ENCODE measurements at places on chromosomes 1 and 21.

- DNase-seq = peak; percentile 82
Measured at GRCh38 chr1:226626577-226626956, 78.0 kb downstream of the STUM start.

DNA sequence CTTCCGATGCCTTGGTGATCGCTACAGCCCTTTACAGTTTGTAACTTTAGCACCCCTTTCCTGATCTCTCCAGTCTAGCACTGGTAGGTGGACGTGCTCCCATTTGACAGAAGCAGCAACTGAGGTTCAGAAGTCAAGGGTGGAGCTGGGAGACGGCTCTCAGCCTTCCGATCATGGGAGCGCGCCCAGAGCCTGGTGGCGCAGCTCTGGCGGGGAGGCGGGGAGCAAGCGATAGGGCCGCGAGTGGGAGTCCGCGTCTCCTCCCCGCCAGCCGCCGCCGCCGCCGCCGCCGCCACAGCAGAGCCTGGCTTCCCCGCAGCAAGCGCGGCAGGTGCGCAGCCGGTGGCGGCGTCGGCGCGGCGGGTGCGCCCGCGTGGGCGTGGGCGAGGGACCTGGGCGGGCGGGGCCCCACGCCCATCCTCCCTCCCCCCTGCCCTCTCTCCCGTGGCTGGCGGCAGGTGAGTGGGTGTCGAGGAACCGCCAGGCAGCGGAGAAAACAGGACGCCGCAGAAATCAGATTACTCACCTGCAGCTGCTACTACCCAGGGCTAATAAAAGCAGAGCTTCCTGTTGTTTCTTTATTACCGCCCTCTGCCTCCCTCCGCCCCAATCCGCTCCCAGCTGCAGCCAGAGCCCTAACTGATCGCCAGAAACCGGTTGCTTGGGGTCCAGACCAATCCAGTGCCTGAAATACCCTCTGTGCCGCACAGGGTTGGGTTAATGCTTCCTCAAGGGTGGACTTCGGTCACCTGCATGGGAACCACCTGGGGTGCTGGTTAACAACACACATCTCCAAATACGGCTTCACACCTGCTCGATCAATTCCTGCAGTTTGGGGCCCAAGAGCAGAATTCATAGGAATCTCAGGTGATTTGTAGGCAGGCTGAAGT, 60.2 kb upstream of the ID3 start:
- no peak for DNase-seq

- no peak for DNase-seq
Measured at GRCh38 chr21:17114045-17114444, 398.8 kb upstream of the CXADR start.

DNA sequence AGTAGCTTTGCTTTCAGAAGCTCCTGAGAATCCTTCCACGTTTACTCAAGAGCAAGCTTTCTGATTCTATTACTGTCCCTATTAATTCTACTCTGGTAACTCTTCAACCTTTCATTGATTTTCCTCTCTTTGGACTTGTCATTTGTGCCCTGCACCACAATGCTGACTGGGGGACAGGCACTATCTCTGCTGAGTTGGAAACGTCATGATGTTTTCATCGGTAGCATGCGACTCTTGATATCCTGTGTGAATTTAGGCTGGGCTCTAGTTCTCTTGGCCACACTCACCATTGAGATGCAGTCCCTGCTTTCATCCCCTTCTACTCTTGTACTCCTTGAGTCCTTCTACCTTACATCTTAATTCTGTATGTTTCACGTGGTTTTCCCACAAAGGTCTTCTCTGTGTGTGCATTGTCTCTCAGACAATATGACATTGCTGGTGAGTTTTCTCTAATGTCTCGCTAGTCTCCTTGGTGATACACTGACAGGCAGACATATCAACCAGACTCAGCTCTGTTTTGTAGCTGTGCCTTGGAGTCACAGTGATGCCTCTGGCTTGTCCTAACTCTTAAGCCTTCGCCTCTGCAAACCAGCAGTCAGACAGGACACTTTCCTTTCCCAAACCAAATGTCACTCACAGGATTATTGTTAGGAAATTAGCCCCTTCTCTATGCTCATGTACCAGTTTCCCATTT, 223.6 kb upstream of the ADGRL2 start:
- DNase-seq = peak; percentile 53

GRCh38 chr1:17274186-17275170, 25.6 kb downstream of the PADI3 start:
- DNase-seq = peak; percentile 43

GRCh38 chr1:181062836-181063428, 25.6 kb upstream of the IER5 start:
- DNase-seq = no peak

All from eye (tissue), 1 donor.